ENCODE measurements at places on chromosomes 13 and 19.

DNA sequence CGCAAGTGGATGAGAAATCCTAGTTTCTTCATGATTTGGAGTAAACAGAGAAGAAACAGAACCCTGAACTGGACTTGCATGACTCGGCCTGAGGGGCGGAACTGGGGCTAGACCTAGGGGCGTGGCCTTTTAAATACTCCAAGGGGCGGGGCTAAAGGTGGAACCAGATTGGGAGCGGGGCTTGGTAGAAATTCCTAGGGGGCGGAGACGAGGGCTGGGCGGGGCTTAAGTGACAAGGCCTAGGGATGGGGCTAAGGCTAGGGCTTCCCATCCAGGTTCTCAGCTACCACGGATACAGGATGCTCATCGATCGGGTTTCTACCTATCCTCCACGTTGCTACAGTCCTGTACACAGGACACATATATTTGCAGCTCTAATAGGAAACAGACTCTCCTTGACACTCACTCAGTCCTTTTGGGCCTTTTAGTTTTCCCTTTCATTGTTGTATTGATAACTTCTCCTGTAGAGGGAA lies 372 bp upstream of the ZNF699 start:
- DNase-seq = peak; percentile 98

- DNase-seq = no peak
Measured at GRCh38 chr19:4152241-4152998, 1.0 kb upstream of the CREB3L3 start.

- no peak for DNase-seq
Measured at GRCh38 chr19:34075661-34076091, 96.6 kb upstream of the LSM14A start.

- no peak for DNase-seq
Measured at GRCh38 chr13:43776501-43777079, 10.2 kb downstream of the ENOX1 start.

GRCh38 chr13:105587786-105588185 lies 947.7 kb downstream of the EFNB2 start:
- no peak for DNase-seq

DNA sequence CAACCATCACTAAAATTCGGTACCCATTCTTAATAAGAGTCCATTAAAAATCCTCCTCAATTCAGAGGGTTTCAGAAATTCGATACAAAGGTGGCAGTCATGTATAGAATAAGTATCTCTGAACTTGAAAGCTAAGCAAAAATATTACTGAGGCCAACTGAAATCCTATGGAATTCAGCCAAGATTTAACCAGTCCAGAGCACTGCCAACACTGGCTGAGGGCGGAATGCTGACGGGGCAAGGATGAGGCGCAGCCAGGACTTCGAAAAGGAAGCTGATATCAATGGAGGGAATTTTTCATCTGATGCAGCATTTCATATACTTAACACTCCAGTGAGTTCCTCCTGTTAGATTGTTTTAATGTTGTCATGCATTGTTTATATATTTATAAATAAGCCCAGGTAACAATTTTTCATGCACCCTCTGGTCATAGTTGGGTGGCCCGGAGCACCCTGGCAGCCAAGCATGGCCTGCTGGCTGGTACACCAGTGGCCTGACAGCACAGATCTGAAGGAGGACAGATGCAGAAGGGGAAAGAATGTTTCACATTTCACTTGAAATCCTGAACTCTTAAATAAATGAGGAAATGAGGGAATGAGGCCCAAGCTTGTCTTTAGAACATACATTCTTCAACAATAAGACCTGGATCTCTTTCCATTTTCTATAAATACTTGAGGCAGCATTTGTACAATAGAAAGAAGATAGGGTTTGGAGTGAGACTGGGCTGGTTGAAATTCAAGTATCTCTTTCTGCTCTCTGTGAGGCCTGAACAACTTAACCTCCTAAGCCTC lies 41.5 kb downstream of the WDFY2 start:
- DNase-seq = no peak

GRCh38 chr19:19214159-19214490 lies 2.4 kb downstream of the NCAN start:
- DNase-seq = no peak

DNA sequence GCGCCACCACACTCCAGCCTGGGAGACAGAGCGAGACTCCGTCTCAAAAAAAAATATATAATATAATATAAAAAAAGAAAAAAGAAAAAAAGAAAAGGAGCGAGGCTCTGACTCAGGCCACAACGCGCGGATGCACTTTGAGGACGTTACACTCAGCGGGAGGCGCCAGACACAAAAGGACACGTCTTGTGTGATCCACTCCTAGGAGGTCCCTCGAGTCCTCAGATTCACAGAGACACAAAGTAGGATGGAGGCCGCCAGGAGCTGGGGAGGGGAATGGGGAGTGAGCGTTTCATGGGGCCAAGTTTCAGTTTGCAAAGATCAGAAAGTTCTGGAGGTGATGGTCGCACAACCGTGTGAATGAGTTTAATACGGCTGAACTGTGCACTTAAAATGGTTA lies 8.5 kb upstream of the ABHD17A start:
- DNase-seq = no peak
